DMS79 (cell line): ENCODE measurements at places on chromosomes 4 and X.

DNA sequence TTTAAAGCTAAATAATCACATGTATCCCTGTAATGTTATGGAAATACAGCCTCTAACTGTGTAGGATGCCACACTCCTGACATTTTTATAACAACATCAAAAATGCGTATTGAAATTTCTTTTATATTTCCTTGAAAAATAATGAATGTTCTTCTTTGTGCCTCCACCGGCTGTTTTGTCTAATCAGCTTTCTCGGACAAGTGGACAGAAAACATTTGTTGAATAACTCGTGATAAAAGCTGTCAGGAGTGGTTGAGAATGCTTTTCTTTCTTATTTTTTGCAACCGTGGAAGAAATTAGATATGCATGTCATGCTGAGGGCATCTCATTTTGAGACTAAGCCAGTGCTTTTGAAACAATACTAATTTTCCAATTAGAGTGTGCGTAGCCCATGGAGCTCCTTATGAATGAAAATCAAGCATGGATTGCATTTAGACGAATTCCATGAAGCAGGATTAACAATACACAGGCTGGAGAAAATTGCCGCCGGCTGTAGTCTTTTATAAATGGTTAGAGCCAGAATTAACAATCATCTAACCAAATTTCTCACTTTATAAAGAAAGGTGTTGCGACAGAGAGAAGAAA, 614.5 kb upstream of the LCORL start:
- no peak for DNase-seq

- no peak for DNase-seq
Observed at GRCh38 chr4:102554482-102554881, 53.3 kb downstream of the NFKB1 start.

DNA sequence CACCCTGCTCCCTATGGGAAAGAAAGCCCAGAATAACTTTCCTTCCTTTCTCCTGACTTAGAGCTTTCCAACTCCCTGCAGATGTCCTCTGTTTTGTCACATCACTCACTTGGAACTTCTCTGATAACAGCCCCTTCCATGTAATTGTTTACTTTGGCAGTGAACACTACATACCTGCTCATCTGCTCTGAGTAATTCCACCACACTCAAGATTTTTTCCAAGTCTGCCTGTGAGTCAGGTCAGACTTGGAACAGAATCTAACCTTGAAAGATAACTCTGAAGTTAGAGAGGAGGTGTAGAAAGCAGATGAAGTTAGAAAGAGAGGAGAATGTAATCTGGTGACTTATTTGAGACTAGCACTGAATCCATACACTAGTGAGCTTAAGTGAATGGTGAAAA, 7.4 kb downstream of the MAGEB10 start:
- DNase-seq, result no peak

DNA sequence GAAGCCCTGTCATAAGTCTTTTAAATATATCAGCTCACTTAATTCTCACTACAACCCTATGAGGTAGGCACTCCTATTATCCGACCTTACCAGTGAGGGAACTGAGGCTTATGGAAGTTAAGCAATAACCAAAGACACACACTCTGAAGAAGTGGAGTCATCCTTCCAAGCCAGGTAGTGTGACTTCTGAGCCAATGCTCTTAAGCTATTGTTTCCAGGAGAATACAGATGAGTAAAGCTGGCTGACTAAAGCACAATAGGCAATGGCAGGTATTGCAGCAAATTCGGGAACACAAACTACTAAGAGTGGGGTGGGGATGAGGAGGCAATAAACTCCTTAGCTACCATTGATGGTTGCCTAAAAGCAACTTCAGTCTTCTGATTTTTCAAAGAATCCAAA, 81.8 kb upstream of the KIT start:
- no peak for DNase-seq

- DNase-seq, result no peak
Observed at GRCh38 chr4:111187108-111187507, 564.2 kb upstream of the PITX2 start.

GRCh38 chrX:97841544-97842179, 958.0 kb downstream of the RPA4 start:
- no peak for DNase-seq

GRCh38 chr4:17153572-17153971, 255.1 kb upstream of the LDB2 start:
- no peak for DNase-seq

DNA sequence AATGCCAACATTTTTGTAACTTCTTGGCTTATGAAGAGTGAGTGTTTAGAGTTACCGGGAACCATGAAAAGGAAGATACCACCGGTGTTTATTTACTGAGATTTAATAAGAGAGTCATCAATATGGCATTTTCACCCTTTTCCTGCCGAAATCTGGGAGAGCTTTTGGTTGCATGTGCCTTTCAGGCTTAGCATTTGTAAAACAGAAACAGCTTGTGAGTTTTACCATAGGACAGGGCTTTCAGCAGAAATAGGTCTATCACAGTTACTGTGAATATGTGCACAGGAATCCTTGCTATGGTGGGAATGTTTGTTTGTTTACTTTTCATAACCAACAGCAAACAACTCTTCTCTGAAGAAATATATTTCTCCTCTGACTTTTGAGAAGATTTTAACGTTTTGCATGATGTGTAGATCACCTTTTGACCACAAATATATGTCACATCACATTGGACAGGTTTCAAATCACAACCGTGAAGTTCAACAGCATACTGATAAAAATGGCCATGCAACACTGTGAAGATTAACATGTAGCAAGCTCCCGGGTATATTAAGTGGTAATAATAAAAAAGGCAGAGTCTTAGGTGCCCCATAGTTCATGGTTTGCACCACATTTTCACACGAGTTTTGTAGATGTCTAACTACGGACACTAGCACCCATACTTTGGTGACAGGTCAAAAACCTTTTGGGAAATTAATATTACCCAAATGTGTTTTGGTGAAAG, 21.3 kb downstream of the ARHGAP24 start:
- no peak for DNase-seq

- no peak for DNase-seq
Observed at GRCh38 chrX:64152857-64153256, 52.7 kb downstream of the AMER1 start.

- no peak for DNase-seq
Observed at GRCh38 chr4:153467897-153468262, 1.7 kb downstream of the TMEM131L start.

DNA sequence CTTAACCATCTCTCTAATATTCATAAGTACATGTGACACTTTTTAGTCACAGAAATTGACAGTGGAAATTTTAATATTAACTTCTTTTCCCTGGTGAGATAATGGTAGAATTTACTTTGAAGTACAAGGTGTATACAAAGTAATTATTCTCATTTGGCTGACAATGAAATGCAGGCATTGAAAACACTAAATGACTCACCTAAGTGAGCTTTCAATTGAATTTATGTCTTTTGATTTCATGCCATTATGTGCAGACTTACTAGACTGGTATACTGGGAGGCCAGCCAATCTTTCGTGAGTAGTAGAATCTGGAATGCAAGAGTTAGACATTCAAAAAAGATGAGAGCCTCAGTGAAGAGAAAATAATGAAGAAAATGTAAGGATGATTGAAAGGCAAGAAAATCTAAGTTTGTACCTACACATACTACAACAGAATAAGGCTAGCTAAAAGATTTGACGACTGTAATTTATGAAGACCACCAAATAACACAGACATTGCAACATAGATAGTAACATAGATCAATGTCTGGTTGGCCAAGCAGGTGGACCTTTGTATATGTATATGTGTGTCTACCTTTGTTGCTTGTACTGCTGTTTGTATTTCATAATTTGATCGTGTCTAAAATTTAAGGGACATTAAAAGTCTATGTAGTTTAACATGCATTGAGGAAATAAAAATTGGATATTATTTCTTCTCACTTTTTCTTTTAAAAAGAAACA, 459.7 kb downstream of the IL15 start:
- no peak for DNase-seq

GRCh38 chr4:51894059-51894645, 51.2 kb downstream of the DCUN1D4 start:
- DNase-seq, result no peak

GRCh38 chr4:54234497-54235205, 5.6 kb downstream of the PDGFRA start:
- no peak for DNase-seq

DNA sequence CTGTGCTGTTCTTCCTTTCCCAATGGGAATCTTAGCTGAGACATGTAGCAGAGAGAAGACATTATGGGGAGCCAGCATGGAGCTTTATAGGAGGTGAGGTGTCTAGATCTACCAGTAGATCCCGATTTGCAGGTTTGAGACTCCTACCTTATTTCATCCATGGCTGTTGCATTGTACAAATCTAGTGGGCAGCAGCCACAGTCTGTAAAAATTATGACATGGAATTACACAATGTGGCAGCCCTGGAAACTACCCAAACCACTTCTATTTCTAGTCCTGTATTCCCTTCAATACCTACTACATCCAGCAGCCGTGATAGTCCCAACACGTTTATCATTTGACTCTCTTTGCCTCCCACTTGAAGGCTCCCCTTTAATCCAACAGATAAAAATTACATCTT, 8.1 kb downstream of the ATP7A start:
- DNase-seq, result no peak

- no peak for DNase-seq
Observed at GRCh38 chr4:169945636-169946035, 80.6 kb downstream of the MFAP3L start.

GRCh38 chr4:74665346-74665745, 129.0 kb downstream of the BTC start:
- no peak for DNase-seq

DNA sequence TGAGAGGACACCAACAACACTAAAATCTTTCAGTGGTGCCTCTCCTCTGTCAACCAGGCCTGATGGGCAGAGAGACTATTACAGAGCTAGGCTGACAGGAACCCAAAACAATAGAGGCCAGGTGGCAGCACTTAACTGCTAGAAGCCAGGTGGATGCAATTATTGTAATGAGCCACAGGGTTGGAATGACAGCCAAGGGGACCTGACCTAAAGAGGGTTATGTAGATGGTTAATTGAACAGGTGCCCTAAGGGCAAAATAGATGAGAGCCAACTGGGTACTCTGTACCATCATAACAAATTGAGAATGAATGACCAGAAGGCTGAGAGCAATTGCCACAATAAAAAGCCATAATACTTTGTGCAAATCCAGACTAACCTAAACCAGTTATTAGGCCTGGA, 24.7 kb upstream of the FRAS1 start:
- peak; percentile 94 for DNase-seq

DNA sequence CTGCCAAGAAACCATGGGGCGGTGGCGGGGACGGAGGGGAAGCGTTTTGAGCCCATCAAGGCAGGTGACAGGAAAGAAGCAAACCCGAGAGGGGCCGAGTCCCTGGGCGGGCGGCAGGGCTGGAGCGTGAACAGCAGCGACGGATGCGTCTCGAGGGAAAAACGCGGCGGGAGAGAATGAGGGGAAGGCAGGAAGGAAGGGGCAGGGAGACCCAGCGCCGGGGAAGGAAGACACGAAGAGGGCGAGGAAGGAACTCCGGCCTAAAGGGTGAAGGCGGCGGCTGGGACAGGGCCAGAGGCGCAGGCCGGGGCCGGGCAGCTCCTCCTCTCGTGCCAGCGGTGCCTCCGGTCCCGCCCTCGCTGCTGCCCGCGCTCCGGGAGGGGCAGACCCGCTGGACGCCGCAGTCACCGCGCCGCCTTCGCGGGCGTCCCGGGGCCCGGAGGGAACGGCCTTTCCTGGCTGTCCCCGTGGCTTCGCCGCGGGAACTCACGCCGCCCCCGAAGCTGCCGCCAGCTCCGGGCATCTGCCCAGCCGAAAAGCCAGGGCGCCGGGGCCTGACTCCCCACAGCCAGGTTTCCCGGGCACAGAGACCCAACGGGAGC, 751 bp upstream of the RGS12 start:
- DNase-seq, result no peak

GRCh38 chr4:125703443-125703842, 388.7 kb downstream of the FAT4 start:
- no peak for DNase-seq

GRCh38 chrX:18549643-18550042, 122.3 kb downstream of the RS1 start:
- DNase-seq, result peak; percentile 0

DNA sequence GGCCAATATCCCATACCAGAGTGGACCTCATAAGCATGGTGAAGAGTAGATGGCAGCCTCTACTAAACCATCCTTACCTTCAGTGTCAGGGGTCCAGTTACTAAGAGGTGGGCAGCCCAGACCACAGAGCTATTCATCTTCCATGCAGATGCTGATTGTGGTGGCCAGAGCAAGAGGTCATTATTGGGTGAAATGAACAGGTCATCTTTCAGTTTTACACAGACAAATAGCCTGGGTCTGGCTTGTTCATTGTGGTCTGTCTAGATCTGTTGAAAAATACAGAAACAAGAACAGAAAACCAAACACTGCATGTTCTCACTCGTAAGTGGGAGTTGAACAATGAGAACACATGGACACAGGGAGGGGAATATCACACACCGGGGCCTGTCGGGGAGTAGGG, 71.3 kb downstream of the PAK3 start:
- DNase-seq, result no peak

GRCh38 chr4:6920171-6920570, 10.5 kb downstream of the TBC1D14 start:
- DNase-seq, result peak; percentile 39

DNA sequence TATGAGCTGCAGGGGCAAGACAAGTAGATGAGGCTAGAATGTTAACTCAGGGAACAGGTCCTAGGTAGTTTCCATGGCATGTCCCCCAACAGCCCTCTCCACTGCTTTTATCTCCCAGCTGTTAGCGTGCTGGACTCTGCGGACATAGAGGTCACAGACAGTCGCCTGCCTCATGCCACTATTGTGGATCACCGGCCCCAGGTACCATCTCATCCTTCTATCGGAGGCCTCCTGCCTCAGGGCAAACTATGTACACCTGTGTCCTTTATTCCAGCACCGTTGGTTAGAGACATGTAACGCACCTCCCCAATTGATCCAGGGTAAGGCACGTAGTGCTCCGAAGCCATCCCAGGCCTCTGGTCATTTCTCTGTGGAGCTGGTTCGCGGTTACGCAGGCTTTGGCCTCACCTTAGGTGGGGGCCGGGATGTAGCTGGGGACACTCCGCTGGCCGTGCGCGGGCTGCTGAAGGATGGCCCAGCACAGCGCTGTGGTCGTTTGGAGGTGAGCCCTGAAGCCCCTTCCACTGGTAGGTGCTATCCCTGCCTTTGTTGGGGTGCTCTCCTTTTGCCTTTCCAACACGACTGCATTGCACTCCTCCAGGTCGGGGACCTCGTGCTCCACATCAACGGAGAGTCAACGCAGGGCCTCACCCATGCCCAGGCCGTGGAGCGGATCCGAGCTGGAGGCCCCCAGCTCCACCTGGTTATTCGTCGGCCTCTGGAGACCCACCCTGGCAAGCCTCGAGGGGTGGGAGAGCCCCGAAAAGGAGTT, 2.2 kb downstream of the MAGIX start:
- no peak for DNase-seq

DNA sequence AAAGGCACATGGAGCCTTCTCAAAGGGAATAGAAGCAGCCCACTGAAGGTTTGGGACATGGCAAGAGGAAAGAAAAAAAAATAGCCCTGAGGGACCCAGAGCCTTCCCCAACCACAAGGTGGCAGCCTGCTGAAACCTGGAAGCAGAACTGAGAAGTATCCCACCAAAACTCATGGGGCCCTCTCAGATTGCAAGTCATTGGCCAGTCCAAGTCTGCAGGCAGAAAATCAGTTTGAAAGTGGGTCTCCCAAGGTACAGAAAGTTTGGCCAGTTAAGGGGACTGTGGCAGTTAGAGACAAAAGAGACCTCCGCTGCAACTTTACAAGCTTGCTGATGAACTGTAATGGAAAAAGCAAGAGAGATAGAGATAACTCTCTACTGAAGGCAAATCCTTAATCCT, 155.8 kb downstream of the ANTXR2 start:
- DNase-seq, result no peak
